Inflammatory macrophage treated with lipopolysaccharide for 4 hours (primary cell): ENCODE measurements at places on chromosomes 1 and 21.

DNA sequence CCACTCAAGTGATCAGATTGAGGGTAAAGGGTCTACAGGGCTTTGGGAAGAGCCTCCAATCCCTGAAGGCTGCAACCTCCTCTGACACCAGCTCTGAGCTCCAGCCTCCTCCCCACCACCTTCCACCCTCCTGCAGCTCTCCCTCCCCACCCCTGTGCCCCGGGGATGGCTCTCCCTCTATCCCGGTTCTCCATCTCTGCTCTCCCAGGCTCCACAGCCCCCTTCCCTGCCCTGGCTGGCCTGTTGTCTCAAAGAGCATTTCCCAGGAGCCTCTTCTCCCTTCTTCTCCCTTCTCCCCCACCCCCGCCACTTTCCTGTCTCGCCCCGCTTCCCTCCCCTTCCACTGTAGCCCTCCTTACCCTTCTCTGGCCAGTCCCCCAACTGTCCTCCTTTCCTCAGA is 1.1 kb downstream of the PLEKHA6 start:
- no peak for DNase-seq

DNA sequence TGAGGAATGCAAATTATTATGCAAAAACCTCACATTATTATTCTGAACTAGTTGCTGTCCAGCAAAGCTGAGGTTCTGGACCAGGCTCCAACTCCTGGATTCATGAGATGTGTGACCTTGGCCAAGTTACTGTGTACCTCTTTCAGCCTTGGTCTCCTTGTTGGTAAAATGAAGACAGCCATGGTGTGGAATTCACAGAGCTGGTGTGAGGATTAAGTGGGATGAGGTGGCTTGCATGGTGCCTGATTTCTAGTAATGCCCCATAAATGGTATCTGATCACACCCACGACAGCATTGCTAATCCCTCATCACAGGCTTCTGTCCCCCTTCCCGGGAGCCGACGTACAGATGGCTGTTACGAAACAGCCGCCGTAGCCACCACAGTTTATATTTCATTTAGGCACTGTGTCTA is 59.6 kb downstream of the PGBD5 start:
- no peak for DNase-seq

DNA sequence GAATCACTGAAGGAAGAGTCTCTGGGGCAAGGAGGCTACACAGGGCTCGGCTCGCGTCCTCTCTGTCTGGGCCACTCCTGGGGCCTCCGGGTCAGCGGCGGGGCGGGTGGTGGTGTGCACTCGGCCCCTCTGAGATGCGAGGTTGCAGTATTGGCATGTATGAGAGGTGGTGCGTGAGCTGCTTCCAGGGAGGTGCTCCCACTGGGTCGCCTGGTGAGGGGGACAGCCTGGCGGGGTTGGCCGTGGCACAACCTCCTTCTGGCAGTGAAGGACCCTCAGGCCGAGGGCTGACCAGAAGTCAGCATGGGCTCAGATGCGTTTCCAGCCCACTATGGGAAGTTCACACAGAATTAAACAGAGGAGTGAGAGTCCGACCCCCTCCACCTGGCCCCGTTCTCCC is 38.5 kb upstream of the COL18A1 start:
- no peak for DNase-seq

GRCh38 chr1:166197141-166197540 is 30.3 kb upstream of the FAM78B start:
- no peak for DNase-seq

DNA sequence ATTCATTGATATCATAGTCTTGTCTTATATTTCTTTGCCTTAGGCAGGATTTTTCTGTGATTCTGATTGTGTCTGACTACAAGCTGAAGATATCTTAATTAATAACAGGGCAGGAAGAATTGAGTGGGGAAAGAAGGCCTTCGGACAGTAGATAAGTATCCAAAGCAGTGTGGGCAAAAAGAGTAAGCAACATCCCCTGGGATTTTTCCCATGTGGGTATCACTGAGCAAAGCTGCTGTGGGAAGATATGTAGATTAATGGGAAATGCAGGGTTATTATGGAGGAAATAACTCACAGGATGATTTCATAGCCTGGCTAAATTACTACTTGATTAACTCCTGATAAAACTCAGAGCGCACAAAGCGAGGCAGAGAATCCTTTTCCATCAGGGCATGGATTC is 55.7 kb downstream of the RGS5 start:
- no peak for DNase-seq

GRCh38 chr1:200638073-200638472 is 17.5 kb upstream of the KIF14 start:
- DNase-seq = no peak
